ENCODE measurements at places on chromosomes 6 and 20. TPM values are rescaled to one million over a fixed set of nuclear protein-coding genes. Genes with fewer than 3 reads are reported as not detected.

GGTLC1 gene
- not detected for total RNA-seq

BMP7 gene
- not detected for total RNA-seq

KCNQ2 gene
- total RNA-seq: 0.33 TPM

RBPJL gene
- total RNA-seq: not detected

GRCh38 chr20:33007376-33008335 is at the start of gene BPIFB2:
TSS of gene BPIFB2 (plus strand) at chr20:33007704. CDS start at chr20:33008575, 871 bp downstream.
- no peak for DNase-seq

DNA sequence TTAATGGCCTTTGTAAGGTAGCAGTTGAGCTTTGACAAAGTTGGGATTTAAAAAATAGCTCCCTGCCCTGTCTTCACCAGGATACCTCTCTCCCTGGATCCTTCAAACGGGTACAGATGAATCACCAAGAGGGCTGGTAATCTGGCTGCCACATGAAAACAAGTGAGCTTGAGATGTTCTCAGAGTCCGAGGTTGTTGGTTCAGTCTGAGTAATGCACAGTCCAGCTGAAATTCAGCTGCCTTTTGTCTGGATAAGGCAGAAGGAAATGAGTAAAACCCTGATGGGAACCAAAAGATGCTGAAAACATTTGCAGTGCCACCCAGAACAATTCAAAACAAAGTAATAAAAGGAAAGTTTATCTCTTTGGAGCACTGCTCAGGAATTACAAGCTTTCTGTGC is 86.8 kb downstream of the GJA1 start:
- no peak for DNase-seq

- no peak for DNase-seq
Measured at GRCh38 chr6:13303668-13304017, 24.7 kb downstream of the TBC1D7 start.

- DNase-seq: no peak
Measured at GRCh38 chr6:28651161-28651560, 125.5 kb downstream of the GPX5 start.

GRCh38 chr6:4402477-4402976 is 267.2 kb upstream of the ECI2 start:
- no peak for DNase-seq

GRCh38 chr6:128531696-128532095 is 11.3 kb upstream of the PTPRK start:
- DNase-seq: no peak

DNA sequence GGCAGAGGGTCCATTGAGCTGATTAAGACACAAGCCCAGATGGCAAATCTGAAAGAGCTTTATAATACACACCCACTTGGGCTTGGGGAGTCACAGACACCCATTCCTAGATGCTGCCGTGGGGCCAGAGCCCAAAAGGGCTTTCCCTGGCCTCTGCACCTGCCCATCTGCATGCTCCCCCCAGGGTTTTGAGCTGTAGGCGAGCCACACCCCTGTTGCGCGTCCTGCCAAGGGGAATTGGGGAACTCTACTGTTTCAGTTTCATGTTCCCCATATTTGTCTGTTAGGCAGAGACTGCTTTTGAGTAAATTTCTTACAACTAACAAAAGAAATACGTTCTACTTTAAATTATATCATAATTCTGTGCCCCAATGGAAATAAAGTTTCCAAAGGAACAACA is 52.9 kb upstream of the FNDC1 start:
- DNase-seq: no peak

All from activated naive CD4-positive, alpha-beta T cell treated with anti-CD3 and anti-CD28 coated beads, Interleukin-2, amount 50 U/mL, for 72 hours (primary cell).